ENCODE measurements at places on chromosomes 12 and 14.

DNA sequence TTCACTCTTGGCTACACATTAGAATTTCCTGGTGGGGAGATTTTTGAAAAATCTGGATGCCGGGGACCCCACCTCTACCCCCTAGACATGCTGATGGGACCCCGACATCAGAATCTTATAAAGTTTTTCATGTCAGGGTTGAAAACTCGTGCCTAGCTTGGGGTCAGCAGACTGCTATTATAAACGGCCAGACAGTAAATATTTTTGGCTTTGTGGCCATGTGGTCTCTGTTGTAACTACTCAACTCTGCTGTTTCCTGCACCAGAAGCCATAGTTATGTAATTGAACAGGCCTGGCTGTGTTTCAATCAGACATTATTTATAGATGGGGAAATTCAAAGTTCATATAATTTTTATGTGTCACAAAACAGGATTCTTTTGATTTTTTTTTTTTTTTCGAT is 41.6 kb downstream of the ACACB start:
- no peak for DNase-seq

GRCh38 chr12:3065300-3065699 is 11.9 kb upstream of the TSPAN9 start:
- DNase-seq: no peak

GRCh38 chr12:6327229-6328041 is 14.4 kb downstream of the TNFRSF1A start:
- no peak for DNase-seq

DNA sequence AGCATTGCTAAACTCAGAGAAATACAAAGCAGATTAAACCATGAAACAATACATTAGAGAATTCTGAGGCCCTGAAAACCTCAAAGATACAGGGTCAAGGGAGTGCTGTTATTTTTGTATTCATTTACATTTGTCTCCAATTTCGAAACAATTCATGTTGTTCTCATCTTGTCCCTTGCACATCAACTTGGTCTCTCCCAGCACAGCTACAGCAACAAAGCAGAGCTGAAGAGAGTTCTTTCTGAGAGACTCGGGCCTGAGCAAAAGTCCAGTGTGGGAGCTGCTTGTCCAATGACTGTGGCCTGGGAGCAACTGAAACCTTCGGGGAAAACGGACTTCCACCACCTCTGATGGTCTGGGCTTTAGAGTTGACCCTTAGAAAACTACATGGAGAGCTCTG is 79.4 kb upstream of the CDKN3 start:
- no peak for DNase-seq

GRCh38 chr14:64387232-64387781 is 846 bp upstream of the MTHFD1 start:
- DNase-seq: no peak

DNA sequence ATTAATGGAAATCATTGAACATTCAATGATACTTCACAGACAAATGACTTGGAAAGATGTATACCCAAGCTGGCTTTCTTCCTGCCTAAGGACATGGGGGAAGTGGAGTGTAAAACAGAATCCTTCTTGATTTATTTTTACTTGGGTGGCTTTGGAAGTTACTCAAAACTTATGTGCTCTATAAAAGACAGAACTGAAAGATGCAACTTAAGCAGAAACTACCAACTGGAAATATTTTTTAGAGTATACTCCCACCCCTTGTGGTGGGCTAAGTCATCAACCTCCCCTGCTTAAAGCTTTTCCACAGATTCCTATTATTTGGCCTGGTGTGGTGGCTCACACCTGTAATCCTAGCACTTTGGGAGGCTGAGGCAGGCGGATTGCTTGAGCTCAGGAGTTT is 126.0 kb upstream of the ATP2B1 start:
- no peak for DNase-seq

DNA sequence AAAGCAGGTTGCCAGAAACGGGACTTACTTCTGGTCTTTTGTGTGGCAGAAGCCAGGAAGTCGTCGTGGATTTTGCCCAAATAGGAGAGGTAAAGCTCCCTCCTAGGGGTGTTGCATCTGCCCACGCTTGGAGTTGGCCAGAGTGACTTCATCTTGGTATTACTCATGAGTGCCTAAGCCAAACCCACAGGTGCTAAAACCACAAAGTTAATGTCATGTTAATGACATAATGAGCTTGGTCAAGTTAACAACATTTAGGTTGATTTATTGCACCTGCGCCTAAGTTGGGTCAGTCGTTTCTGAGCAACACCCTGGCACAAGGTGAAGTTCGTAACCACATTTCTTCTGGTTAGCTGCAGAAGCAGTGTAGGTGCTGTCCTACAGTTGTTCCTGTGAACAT is 225.2 kb downstream of the FUT8 start:
- DNase-seq: no peak

- DNase-seq: no peak
Measured at GRCh38 chr14:72254937-72255472, 322.8 kb downstream of the RGS6 start.

- no peak for DNase-seq
Measured at GRCh38 chr12:108842361-108842760, 15.0 kb downstream of the SSH1 start.

DNA sequence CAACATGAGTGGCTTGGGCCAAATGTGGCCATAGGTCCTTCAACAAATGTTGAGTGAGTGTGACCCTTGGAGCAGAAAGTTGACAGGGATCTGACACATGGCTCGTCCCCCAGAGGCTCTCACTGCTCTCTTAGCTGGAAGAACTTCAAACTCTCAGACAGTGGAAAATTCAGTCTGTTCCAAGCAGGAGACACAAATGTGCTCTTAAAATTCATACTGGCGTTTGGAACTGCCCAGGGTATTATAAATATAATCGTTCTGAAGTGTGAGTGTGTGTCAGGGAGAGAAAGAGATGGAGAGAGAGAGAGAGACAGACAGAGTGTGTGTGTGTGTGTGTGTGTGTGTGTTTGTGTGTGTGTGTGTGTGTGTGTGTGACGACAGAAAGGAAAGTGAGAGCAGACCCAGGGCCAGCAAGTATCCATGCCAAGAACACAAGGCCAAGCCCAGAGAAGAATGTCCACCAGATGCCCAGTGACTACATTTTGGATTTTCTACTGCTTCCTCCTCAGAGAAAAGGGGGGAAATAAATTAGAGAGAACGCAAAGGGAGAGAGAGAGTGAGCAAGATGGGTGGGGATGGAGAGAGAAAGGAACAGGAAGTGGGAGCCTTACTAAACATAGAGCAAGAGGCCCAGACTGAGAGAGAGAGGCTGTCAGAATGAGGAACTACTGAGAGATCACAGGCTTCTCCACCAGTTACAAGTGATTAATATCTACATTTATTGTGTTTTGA is 193.6 kb upstream of the NUDT4 start:
- DNase-seq: no peak

DNA sequence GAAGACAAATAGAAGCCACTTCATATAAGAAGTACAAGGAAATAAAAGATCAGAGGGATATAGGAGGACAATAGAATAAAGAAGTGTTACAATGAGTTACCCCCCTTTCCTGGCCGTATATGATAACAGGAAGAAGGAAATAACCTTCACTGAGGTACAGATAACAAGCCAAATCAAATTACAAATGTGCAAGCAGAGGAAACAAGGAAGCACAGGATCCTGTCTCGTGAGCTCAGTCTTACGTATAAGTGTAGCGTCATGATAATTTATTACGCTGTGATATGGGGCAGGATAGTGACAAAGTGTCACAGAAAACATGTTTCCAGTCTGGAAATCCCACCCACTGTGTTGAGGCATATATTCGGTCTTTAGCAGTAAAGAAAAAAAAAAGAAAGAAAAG is 26.5 kb downstream of the CRACR2A start:
- DNase-seq: no peak

DNA sequence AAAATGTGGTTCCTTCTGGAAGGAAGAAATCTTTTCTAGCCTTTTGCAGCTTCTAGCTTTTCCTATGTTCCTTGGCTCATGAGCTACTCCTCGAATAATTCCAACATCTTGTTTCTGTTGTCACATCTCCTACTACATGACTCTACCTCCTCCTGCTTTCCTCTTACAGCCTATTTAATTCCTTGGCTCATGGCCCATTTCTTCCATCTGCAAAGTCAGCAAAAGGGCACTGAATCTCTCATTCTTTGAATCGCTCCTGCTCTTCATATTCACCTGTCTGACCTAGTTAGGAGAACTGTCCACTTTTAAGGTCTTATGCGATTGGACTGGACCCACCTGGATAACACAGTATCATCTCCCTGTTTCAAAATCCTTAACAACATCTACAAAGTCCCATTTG is 15.8 kb downstream of the PRKD1 start:
- no peak for DNase-seq

DNA sequence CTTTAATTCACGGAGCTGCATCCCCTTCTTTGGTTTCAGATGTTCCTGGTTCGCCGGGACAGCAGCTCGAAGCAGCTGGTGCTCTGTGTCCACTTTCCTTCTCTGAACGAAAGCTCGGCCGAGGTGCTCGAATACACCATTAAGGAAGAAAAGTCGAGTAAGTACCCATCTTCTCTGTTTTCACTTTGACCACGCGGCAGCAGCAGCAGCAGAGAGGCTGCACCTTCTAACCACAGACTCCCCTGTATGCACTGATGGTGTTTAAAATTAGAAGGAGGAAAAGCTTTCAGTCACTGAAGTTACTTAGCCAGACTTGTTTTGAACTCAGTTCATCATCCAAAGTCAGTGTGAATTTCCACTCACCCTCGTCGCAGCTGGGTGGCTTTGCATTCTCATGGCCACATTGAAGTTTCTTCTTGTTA is 63.8 kb downstream of the RIN3 start:
- DNase-seq: no peak

DNA sequence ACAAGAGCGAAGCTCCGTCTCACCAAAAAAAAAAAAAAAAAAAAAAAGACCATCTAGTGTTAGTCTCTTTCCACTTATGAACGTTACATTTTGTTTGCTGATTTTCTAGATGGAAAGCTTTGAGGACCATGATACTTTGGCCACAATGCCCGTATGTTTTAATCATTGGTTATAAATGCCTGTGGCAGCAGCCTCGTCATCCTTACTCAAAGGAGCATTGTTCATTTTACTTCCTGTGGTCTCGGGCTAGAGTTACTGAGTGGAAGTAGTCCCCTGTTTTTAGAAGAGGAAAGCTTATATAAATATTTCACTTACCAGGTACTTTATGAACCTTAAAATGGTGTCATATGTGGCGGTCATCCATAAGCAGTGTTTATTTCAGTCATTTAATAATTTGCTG is 359.9 kb downstream of the AEBP2 start:
- no peak for DNase-seq

- no peak for DNase-seq
Measured at GRCh38 chr12:24138041-24138440, 188.6 kb upstream of the SOX5 start.

GRCh38 chr12:64082866-64083268 is 139.2 kb downstream of the KICS2 start:
- no peak for DNase-seq

DNA sequence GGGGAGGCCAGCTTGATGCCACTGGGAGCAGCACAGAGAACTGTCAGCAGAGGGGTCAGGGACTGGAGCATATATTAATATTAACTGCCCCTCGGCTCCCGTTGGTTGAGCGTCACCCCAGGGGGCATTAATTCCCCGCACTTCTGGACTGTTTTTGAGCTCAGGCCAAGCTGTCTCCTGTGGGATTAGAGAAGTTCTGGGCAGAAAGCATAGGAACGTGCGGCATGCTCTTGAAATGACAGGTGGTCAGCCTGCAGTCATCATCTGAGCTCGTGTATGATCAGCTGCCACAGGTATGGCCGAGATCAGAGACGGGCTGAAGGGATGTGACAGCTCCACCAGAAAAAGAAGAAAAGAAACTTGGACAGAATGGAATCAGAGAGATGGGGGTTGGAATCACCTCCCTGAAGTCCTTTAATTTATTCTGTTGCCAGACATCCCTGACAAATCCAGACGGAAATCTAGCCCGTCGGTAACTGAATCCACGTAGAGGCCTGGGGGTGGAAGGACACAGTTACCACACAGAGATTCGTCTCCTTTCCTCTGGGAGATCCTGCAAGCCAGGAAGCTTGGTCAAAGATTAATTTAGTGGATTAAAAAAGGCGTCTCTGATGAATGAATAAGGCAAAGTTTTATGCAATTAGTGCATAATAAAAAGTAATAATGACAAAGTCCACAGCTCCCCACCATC is 23.6 kb downstream of the NR1H4 start:
- no peak for DNase-seq

- no peak for DNase-seq
Measured at GRCh38 chr14:70045844-70046535, 142.8 kb downstream of the SLC8A3 start.

DNA sequence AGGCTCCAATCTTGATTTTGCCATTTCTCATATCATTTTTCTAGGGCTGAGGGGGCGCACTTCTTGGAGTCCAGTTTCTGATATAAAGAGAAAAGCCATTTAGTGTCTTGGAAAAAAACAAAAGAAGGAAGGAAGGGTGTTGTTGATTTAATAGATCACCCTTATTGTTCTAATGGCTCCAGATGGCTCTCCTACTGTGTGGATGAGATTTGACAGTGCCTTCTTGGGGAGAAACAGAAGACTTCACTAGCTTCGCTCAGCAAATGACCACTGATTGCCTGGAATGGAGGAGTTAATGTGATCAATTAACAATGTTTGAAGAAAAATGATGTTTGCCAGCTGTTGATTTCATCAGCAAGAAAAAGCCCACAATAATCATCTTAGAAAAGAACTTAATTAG is 216.2 kb downstream of the APAF1 start:
- no peak for DNase-seq

- no peak for DNase-seq
Measured at GRCh38 chr12:65100140-65100539, 21.0 kb downstream of the WIF1 start.

DNA sequence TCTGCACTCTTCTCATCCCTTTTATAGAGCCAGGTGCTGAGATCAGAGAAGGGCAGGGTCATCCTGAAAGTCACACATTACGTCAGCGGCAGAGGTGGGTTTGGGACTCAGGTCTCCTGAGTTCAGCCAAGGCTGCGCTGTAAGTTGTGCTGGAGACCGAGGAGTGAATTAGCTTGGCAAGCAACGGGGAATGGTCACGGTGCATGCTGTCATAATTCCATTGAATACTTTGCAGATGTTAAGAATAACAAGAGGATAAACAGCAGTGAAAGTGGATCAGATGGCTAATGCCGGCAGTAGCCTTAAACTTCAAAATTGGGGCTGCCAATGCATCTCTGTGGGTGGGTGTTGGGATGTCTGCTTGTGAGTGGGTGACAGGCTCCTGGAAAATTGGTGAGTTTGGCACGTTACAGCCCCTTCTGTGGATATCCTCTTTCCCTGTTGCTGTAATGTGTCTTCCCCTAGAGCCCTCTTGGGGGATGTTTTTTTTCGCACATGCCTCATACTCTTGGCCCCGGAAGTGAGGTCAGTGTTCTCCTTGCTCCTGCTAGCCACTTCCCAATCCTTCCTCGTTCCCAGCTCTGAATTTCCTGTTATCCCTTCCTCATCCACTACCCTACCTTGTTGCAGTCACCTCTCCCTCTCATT is 287.1 kb upstream of the SRRM4 start:
- DNase-seq: no peak

DNA sequence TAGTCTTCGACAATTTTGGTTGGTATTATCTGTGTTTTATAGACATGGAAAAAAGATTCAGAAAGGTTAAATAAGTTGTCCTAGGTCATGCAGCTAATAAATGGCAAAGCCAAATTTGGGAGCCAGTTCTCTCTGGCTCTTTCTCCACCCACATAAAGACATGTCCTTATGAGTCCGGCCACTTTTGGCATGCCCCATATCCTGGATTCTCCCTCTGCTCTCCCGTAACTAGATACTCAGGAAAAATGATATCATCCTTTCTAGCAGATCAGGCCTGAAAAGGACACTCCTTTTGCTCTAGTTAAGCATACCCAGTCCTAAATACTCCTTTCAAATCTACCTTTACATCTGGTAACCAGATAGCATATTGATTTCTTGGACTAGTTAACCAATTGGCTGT is 64.4 kb downstream of the TTLL5 start:
- DNase-seq: no peak

All from stimulated activated CD4-positive, alpha-beta T cell treated with anti-CD3 and anti-CD28 coated beads, Interleukin-1b, Interleukin-23, amount 100 ng/mL, for 1 hour (primary cell).